Inflammatory macrophage treated with lipopolysaccharide for 1 hour (primary cell): ENCODE measurements at places on chromosomes 5 and 9.

GRCh38 chr9:93459432-93459847, 6.1 kb upstream of the FAM120AOS start:
- no peak for DNase-seq

DNA sequence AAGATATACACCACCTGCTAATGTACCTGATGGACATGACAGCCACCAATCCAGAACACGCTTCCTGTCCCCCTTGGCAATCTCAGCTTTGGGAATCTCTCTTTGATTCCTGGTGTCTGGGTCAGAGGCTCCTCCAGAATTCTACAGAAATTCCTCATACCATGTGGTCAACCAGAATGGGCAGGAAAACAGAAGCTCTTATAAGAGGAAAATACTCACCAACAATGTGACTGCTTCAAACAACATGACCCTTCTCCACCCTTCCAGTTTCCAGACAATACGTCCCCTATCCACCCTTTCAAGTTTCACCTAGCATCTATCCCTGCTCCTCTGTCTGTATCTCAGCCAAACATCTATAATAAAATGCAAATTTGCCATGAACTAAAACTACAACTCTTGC, 247.2 kb downstream of the DENND1A start:
- DNase-seq, result no peak

DNA sequence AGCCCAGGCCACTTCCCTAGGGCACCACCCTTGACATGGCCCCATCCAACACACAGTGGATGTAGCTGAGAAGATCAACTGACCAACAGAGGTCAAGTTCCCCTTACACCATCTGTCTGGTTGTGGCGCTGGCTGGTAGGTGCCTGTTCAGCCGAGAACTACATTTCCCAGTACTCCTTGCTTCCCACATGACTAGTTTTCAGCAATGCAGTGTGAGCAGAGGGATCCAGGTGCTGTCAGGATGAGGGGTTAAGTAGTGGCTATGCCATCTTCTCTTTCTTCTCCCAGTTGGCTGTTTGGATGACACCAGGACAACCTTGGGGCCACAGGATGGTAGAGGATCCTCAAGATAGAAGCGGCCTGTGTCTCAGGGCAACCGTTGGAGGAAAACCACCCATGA, 48.6 kb upstream of the SH3PXD2B start:
- peak; percentile 7 for DNase-seq

DNA sequence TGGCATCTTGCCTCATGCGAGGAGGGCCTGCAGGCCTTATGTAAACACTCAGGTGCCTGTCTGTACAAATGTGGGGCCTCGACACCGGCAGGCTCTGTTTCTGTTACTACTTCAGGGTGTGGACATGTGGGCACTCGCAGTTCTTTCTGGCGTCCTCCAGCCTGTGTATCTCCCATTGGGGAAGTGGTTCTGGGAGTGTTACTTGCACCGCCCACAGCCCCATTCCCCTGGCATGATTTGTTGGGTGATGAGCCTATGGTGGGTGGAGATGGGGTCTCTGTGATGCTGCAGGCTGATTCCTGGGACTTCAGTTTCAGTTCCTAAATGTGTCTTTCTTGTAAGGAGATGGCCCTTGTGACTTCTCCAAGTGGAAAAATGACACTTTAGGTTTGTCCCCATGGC, 82.1 kb upstream of the PITX1 start:
- DNase-seq, result peak; percentile 85
